ENCODE measurements at places on chromosomes 2 and 18.

GRCh38 chr2:105839793-105840192 lies 95.1 kb downstream of the NCK2 start:
- DNase-seq = no peak

GRCh38 chr2:16154501-16155280 lies 214.3 kb downstream of the MYCN start:
- no peak for DNase-seq

DNA sequence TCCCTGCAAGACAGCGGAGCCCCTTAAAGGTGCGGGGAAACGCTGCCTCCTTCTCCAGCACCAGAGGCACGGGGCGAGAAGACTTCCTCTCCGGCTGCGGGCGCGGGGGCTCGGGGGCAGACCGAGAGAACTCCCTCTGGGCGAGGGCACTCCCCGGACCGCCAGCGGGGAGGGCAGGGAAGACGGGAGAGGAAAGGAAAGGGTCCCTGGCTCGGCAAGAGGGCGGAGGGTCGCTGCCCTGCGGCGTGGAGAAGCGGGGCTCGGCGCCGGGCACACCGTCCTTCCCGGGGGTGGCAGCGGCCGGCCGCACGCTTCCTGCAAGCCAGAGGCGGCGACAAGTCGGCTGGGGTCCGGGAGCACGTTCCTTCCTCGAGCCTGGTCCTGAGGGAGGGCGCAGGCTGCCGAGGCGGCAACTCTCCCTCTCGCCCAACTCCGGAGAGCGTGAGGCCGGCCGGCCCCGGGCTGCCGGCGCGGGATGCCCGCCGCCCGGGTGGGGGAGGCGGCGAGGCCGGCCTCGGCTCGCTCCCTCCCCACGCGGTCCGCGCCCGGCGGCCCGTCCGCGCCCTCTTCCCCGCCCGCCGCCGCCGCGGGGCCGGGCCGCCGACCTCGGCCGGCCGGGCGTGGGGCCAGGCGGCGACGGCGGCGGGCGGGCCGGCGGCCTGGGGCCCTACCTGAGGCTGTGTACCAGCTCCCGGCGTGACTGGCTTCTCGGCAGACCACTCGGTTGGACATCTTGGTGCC lies 1.1 kb downstream of the MEMO1 start:
- DNase-seq = peak; percentile 24

GRCh38 chr18:13416208-13416607 lies 197.6 kb downstream of the LDLRAD4 start:
- DNase-seq = no peak

- no peak for DNase-seq
These were observed 16.2 kb upstream of the ARL4C start for GRCh38 chr2:234512884-234513669.

DNA sequence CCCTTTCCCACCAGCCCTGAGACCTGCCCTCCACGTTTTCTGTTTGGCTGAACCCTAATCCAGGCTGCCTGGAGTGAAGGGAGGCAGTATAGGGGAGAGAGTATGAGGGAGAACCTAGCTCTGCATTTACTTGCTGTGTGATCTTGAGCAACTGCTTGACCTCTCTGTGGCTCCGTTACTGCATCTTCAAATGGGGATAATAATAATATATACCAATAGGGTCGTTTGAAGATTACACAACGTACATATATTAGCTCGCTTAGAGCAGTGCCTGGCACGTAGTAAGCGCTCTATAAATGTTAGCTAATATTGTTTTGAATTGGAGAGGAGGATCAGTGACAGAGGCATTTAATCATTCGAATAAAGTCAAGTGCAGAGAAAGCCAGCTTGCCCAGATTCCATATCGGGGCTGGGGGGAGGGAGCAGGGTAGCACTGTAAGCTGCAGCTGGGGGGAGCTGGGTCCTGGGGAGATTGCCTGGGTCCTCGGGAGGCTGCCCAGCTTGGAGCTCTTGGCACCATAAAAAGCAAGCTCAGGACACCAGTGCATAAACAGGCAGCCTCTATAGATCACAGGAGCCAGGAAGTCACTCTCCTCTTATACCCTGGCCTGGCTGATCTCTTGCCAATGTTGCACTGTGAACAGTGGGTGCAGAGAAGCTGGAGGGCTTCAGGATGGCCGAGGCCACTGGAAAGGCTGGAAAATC lies 19.1 kb downstream of the KCNK3 start:
- DNase-seq = no peak

GRCh38 chr2:20565623-20566236 lies 85.2 kb downstream of the HS1BP3 start:
- DNase-seq = no peak

- DNase-seq = no peak
These were observed 71.0 kb downstream of the CWC22 start for GRCh38 chr2:179936141-179936540.

DNA sequence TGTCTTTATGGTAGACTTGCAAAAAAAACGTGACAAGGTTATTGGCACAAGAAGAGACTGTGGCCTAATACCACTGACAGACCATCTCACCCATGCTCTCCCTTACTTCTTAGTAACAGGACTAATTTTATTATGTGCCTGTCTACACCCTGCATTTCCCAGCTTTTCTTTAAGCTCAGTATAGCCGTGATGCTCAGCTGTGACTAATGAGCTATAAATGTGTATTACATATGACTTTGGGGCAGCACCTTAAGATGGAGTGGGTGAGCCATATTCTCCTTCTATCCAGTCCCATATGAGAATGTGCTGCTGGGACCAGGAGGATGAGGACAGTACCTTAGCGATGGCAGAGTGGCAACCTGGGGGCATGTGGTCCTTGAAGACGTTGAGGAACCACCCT lies 293.5 kb downstream of the RNF144A start:
- no peak for DNase-seq

GRCh38 chr2:234137400-234138014 lies 87.0 kb downstream of the SPP2 start:
- no peak for DNase-seq

- no peak for DNase-seq
These were observed 25.6 kb upstream of the SLC35F6 start for GRCh38 chr2:26738481-26738880.

DNA sequence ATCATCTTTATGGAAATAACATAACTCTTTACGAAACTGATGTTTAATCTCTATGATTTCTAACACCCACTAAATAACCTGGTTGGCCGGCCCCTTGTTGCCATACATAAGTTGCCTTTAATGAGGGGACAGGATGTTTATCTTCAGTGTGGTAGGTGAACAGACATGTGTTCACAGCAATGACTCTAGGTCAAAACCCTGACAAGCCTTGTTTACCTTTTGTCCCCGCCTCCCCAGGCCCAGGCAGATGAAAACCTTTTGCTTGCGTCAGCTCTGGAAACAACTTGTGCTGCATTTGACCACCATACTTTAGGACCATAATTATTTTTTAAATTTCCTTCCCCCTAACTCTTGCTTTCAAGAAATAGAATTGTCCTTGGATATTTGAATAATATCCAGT lies 2.9 kb upstream of the DSG4 start:
- no peak for DNase-seq

DNA sequence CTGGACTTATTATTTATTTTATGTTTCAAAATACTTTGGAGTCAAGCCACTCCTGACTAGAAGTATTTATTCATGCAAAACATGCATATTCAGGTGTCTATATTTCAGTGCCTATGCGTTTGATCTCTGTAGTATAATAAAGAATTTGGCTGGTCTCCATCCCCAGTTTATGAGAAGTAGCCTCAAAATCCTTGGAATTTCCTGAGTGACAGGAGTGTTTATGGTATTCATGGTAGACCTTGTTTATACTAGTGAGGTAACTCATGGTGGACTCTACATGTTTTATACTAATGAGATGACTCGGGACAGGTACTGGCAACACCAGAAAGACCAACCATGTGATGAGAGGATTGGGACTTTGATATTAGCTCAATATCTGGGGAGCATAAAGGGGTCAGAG lies 43.9 kb upstream of the CSRNP3 start:
- no peak for DNase-seq

GRCh38 chr2:170815746-170816503 lies 762 bp upstream of the GAD1 start:
- DNase-seq = no peak

DNA sequence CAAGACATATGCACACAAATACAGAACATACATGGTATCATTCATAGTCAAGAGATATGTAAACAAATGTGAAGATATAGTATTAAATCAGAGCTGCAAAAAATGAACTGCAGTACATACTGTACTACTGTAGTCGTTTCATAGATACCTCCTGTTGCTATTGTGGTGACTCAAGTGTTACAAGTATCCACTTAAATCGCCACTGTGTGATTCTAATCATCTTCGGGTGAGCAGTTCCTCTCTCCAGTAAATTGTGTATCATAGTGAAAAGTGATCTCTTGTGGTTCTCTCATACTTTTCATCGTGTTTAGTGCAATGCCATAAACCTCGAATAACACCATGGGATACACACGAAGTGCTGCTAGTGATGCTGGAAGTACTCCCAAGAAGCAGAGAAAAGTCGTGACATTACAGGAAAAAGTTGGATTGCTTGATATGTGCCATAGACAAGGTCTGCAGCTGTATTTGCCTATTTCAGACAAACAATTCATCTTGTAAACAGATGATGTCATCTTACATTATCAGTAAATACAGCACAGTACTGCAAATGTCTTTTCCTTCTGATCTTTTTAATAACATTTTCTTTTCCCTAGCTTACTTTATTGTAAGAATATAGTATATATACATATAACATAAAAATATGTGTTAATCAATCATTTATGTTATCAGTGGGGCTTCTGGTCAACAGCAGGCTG lies 222.2 kb downstream of the BCL11A start:
- no peak for DNase-seq

GRCh38 chr2:176002688-176003210 lies 682 bp upstream of the LNPK start:
- DNase-seq = no peak

DNA sequence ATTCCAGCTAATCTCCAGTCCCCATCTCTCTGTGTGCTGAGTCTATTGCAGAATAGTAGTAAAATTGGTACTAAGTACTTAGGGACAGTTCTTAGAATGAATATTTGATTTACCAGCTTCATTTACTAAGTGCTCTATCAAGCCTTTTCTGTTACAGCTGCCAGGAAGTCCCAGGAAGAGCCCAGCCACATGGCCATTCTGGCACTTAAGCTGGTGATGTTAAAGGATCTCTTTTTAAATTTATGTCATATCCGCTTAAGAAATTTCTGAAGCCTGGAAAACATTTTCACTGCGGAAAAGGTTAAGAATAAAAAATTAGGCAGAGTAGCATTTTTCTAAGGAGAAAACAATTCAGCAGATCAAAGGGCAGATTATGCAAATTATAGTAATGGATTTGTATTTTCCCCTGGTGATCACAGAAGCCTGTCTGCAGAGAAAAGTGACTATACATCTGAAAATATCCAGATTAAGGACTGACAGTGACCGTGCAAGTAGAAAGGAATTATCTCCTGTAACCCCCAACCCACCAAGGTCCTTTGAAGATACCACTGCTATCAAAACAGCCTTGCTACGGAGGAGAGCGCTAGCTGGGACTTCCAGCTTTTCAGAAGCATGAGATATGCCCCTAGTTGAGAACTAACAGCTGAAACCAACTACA lies 260.8 kb downstream of the SH3BP4 start:
- DNase-seq = no peak

DNA sequence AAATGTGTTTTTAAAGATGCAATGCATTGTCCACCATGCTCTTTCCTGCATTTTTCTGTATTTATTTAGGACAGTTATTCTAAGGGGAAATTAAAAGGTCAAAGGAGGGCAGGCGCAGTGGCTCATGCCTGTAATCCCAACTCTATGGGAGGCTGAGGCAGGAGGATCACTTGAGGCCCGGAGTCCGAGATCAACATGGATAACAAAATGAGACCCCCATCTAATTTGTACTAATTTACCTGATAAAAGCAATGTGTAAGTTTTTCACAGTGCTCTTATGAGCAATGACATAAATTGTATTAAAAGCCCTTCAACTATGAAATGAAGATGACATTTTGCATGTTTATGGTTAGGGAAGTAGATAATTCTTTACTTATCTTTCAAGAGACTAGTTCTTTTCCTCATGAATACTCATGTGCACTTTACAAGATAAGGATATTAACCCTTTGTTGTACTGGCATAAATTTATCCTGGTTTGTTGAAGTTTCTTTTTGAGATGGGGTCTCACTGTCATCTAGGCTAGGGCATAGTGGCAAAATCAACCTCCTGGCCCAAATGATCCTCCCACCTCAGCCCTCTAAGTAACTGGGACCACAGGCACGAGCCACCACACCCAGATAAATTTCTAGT lies 9.7 kb downstream of the HSBP1L1 start:
- no peak for DNase-seq

DNA sequence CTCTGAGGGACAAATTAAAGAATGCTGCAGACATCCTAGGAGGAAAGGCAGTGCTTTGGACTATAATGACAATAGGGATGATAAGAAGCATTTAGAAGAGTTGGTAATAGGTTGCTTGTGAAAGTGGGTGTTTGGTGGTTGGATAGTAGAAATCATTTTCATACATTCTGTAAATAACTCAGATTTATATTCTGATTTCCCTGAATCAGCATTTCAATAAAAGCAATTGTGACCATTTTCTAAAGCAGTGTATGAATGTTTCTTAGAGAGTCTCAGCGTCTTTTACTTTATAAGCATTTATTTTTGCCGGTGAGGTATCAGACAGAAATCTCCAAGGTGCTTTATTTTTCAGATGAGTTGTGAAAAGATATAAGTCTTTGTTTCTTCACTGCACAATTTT lies 1099.0 kb upstream of the LRRTM1 start:
- no peak for DNase-seq

DNA sequence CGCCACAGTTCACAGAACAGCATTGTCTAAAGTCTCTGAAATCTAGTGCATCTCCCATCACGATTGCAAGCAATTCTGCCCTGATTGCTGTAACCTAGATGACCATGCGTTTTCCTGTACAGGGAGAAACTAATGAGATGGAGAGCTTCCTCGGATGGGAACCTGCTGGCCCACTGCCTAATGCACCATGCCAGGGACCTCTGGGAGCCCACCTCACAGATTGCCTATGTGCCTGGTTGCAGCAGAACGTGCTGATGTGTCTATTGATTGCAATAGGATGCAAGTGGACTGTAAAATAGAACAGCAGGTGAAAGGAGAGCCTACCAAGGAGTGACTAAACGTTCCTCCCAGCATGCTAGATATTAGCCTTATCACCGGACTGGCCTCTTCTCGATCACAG lies 141.0 kb upstream of the RAB12 start:
- no peak for DNase-seq

All from activated CD4-positive, CD25-positive, alpha-beta regulatory T cell treated with anti-CD3 and anti-CD28 coated beads, Interleukin-2, amount 50 U/mL, for 16 hours (primary cell).